ENCODE measurements at places on chromosomes 1 and 21. TPM values are rescaled to one million over a fixed set of nuclear protein-coding genes. Genes with fewer than 3 reads are reported as not detected.

DNA sequence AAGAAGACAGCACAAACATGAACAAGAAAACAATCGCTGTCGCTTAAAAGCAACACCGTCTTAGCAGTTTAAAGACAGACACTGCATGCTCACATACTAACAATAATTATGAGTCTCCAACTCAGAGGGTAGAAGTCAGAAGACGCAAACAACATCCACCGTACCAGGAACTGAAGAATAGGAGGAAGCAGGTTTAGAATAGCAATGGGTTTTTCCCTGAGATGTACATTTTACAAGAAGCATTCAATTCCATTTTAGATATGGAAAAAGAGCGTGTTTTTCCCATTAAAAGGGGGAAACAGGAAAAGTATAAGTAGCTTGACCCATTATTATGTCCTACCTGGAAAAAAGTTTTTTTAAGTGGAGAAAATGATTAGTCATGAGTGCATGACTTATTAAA, 34.5 kb upstream of the KCNE1 start:
- DNase-seq, result no peak

DNA sequence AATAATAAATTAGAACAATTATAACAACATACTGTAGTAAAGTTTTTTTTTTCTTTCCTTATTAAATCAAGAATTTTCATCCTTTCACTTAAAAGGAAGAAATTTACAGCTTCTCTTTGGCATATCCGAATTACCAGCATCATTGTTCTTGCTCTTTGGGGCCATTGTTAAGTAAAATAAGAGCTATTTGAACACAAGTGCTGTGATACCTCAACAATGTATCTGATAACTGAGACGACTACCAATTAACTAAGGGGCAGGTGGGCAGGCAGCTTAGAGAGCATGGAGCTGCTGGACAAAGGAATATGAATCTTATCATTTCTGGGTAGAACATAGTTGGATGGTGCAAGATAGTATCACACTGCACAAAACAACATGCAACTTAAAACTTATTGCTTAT, 719.9 kb upstream of the TMPRSS15 start:
- DNase-seq, result no peak

Gene MCOLN2
- 2.3 TPM for total RNA-seq

Gene HAO2
- not detected for total RNA-seq

Gene PTAFR
- total RNA-seq, result 0.12 TPM

Measured in RPMI7951 (cell line).